ENCODE measurements at places on chromosomes 3 and 15.

- DNase-seq: peak; percentile 18
Observed at GRCh38 chr3:170992854-170993253, 33.7 kb downstream of the SLC2A2 start.

- DNase-seq: no peak
Observed at GRCh38 chr3:3714572-3714971, 84.7 kb upstream of the LRRN1 start.

DNA sequence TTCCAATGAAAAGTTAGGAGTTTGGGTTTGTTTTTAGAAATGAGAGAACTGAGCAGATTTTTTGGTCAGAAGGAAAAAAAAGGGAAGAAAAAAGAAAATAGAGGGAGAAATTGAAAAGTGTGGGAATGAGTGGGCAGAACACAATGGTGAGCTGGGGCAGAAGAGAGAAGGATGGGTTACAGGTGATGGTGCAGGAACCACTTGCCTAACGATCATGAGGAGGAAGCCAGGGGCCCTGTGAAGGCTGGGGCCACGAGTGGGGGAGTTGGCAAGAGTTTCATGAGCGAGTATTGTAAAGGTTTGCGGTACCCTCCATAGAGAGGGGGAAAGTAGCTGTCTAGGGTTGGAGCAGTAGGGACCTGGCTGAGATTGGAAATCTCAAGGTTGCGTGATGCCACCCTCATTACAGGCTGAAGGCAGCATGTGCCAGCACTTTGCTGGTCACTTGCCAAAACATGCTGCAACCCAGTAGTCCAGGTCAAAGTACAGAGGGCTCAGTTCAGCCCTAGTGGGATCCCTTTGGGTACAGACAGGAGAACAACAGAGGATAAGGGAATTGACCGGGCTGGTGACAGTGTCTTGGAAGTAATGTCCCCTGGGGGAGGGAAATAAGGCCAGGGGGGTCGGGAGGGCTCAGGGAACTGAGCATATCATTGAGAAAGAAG is 6.6 kb downstream of the IVD start:
- no peak for DNase-seq

DNA sequence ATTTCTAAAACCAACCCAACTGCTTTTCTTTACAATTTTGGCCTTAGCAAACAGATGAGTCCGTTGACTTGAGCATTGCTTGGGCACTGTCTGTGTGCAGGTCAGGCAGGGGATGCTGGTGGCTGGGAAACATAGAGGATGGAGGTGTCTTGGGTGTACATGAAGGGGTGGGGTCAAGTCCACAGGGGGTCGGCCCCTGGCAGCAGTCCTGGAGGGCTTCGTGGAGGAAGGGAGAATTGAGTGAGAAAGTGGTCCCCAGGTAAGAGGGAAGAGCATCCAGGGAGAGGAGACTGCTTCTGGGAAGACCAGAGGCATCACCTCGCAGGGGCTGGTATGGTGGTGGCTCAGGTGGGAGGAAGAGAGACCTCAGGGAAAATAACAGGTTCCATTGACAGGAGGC is 144.8 kb downstream of the TJP1 start:
- DNase-seq: no peak

GRCh38 chr15:67087507-67088172 is 22.2 kb downstream of the SMAD3 start:
- no peak for DNase-seq

DNA sequence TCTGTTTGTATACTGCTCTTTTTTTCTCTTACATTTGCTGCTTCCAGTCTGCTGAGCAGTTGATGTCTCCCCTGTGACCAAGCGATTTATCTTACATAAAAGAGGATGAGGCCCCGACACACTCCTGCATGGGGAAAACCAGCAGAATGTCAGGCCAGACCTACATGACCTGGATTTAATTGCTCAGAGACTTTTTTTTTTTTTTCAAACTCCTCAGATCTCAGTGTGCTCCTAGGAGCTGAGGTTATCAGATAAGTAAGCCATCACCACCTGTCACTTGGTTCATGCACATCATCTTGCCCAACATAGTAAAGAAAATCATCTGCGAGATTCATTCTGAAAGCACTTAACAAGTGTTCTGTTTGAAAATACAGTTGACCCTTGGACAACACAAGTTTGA is 163.1 kb downstream of the PLCL2 start:
- DNase-seq: no peak

DNA sequence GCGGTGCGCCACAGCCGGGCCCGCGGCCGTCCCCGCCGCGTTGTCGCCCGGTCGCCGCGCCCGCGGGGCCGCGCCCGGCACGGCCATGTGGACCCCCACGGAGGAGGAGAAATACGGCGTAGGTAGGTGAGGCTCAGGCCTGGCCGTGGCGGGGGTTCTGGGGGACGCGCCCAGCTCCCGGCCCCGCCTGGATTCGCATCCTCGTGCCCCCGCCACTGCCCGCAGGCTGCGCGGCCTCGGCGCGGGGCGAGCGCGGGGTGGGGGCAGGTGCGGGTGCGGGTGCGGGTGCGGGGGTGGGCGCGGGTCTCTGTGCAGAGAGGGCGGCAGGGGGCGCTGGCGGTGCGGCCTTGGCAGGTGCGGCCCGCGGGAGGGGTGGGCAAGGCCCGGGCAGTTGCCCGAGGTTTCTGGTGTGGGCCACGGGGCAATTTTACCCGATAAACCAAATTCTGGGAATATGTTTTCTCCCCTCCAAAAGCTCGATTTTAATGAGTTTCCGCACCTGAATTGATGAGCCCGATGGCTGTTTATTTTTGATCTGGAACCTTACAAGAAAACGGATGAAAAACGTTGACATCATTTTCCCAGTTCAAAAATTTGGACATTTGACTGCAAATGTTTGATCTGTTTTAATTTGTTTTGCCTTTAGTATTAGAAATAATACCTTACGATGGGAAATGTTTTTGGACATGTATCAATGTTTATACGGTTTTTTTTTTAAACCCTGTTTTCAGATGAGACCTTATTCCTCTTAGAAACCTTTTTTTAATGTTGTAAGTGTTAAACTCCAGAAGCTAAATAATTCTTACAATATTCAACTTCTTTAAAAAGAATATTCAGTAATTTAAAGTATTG is 678 bp downstream of the DOCK3 start:
- DNase-seq: peak; percentile 36

GRCh38 chr3:126114443-126115386 is 30.8 kb upstream of the SLC41A3 start:
- no peak for DNase-seq

- DNase-seq: no peak
Observed at GRCh38 chr3:115052906-115053305, 94.2 kb downstream of the ZBTB20 start.

GRCh38 chr3:13026534-13026933 is 46.7 kb downstream of the IQSEC1 start:
- no peak for DNase-seq

DNA sequence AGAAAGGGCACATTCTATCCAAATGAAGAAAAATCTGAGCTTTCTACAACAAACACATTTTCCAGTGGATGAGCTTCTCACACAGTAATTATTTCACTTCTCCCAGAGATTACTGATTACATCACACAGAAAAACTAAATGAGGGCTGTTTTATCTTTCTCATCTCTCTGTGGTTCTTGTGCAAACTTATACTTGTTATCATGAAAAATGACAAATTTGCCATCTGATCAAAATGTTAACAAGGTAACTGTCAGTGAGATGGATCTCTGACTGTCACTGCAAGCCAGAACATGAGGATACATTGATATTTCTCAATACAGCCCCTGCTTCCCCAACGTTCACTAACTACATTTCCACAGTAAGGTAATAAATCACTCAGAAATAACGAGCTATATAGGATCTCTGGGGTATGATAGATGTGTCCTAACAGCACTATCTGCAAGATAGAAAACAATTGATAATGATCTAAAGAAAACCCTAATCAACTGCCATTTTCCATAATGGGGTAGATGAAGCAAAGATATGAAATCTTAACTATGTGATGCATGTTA is 829.3 kb upstream of the CFAP20DC start:
- DNase-seq: no peak

GRCh38 chr15:98734466-98735199 is 86.3 kb downstream of the IGF1R start:
- peak; percentile 63 for DNase-seq

DNA sequence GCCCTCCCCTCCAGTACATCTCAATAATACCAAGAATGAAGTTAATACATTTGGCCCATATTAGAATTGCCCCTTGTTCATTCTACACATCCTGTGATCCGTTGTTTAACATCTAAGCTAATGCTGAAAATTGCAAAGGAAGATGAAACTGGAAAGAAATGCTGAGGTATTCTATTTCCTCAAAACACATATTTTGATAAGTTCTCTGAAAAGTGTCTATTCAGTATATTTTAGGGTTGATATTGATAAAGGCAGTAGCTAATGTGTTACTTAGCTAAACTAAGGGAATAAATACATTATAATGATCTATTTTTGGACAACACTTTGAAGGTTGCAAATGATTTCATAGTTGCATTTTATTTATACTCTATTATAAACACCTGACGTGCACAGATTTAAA is 702.6 kb upstream of the ROBO1 start:
- no peak for DNase-seq

GRCh38 chr15:92012368-92012629 is 158.8 kb downstream of the SLCO3A1 start:
- peak; percentile 59 for DNase-seq

DNA sequence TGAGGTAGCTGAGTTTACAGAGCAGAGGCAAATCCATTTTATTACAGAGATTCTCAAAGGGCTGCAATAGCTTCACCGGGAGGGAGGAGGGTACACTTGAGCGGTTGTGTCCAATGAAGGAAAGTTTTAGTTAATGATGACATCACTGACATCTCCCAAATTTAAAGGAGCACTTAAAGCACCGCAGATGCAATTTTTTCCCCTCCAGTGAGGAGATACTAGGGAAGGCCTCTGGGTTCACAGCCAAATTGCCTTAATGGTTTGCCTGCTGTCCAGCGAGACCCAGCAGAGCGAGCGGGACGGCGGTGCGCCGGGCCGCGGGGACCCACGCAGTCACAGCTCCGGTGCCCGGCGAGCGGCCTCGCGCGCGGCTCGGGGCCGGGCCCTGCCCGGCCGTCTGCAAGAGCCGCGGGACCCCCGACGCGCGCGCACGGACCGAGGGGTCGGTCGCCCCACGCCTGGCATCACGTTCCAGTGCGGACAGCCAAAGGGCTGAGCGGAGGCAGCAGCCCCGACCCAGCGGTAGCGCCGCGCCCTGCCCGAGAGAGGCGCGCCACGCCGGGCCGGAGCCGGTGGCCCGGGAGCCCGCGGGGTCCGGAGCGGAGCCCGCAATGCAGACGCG is 160.5 kb upstream of the CHRNA7 start:
- peak; percentile 38 for DNase-seq

DNA sequence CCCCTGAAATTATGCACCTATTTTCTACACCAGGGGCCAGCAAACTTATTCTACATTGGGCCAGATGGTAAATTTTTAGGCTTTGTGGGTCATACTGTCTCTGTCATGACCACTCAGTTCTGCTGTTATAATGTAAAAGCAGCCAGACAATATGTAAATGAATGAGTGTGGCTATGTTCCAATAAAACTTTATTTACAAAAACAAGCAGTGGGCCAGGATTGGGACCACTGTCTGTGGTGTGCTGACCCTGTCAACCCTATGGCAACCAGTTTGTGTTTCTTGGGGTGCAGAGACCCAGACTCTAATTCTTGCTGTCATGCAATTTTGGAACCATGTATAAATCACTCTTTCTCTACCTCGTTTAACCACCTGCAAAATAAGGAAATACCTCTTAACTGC is 74.7 kb downstream of the LRIG1 start:
- no peak for DNase-seq

DNA sequence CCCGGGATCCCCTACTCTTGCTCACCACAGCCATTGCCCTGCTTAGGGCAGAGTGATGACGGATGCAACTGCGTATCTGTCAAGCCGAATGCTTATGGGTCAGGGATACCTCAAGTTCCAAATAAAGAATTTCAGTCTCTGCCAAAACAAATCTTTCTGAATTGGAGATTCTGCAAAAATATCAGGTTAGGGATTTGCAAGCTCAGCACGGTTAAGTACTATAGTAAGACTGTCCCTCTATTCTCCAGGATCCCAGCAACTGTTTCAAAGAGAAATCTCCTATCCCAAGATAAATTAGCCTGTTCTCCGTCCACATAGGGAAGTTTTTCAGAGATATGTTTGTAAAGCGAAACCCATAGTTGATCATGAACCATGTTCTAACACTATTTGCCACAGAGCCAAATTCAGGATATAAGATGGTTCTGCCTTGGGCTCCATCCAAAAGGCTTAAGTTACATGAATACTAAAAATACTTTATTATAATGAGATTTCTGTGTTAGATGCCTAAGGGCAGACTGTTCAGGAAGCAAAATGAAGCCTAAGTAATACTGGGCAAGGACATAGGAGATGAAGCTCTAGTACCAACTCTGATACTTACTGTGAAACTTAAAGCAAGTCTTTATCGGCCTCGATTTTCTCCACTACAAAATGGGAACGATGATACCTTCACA is 100.1 kb upstream of the LPP start:
- no peak for DNase-seq

All from GM23248 (cell line).